ENCODE measurements at places on chromosomes 6 and 20.
A peak's percentile ranks its signal among the peaks of the same experiment; 100 is the strongest.

GRCh38 chr6:28940294-28940857 lies 16.6 kb upstream of the TRIM27 start:
- no peak for DNase-seq

GRCh38 chr20:58669287-58670006 lies 18.4 kb downstream of the STX16 start:
- no peak for DNase-seq

GRCh38 chr6:39929039-39929732 lies 5.1 kb downstream of the MOCS1 start:
- no peak for DNase-seq

- DNase-seq: no peak
Measured at GRCh38 chr20:64065062-64065973, 2.3 kb downstream of the TCEA2 start.

DNA sequence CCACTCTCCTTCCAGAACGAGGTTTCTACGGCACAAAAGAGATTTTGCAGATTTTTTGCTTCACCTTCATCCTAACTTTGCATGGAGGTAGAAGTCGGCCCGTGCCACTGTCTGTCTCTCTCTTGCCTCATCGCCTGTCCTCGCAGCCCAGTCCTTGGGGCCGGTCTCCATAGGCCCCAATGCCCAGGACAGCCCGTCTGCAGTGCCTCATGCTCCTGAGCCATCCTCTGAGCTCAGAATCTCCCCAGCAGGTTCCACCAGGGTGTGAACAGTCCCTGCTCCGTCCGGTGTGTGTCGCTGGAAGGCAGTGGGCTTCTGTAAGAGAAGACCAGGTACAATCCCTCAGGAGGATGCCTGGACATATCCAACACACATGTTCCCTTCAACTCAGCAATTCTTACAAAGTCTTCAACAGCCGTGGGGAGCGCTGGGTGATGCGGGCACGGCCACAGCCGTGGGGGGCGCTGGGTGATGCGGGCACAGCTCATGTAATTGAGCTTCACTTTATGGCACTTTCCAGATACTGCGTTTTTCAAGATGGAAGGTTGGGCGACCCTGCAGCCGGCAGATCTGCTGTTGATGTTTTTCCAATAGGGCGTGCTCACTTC lies 231.9 kb downstream of the DLL1 start:
- no peak for DNase-seq

GRCh38 chr6:28758046-28758817 lies 165.6 kb downstream of the TRIM27 start:
- peak; percentile 31 for DNase-seq

- peak; percentile 1 for DNase-seq
Measured at GRCh38 chr6:90860822-90861601, 274.1 kb upstream of the MAP3K7 start.

DNA sequence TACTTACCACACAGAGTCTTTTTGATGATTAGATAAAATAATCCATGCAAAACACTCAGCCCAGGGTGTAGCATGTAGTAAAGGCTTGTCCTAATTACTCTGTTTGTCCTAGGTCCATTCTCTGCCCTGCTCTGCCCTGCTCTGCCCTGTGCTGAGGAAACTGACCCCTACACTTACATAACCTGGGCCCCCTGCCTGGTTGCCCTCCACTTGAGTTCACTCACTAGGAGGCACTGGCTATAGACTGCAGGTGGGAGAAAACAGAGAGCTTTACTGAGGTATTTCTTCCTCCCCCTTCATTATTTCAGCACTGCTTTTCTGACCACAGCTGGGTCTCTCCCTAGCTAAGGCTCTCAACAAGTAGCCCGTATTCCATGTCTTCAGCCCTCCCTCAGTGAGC lies 70.9 kb upstream of the TBX18 start:
- no peak for DNase-seq

GRCh38 chr6:42787063-42787472 lies 5.2 kb downstream of the BICRAL start:
- DNase-seq: no peak

GRCh38 chr20:63653041-63653973 lies at the start of gene STMN3:
Gene STMN3, minus strand, starts transcription at chr20:63653424. Its CDS starts 79 bp downstream, at chr20:63653345.
- peak; percentile 92 for DNase-seq

GRCh38 chr6:75747152-75747992 lies 1.7 kb upstream of the MYO6 start:
- DNase-seq: no peak

DNA sequence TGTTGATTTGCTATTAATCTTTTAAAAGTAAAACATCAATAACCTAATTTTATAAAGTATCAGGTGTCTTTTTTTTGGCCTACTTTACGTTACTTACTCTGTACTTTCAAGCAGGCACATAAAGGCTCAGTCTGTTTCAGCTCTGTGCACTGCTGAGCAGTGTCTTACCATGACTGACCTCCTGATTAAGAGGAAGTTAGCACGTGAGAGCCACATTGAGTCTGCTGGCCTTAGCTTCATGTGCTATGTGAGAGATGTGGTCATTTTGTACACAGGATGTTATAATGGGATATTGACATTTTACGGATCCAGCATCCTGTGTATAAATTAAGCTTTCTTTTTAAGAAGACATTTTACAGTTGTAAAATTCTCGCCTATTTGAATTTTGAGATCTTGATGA lies 31.9 kb downstream of the ARID1B start:
- DNase-seq: peak; percentile 46

DNA sequence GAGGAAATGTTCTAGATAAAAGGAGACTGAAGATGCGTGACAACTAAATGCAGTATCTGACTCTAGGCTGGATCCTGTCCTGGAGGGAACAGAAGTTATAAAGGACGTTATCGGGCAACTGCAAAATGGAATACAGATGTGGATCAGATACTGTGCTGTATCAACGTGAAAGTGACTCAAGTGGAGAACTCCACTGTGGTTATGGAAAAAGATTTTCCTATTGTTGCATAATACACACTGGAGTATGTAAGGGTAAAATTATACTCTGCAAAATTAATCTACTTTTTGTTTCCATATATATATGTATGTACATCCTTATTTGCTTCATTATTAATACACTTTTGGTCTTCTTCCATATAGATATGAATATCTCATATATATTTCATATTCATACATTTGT lies 654.0 kb downstream of the QKI start:
- no peak for DNase-seq

GRCh38 chr6:26412228-26412627 lies 10.2 kb downstream of the BTN3A1 start:
- DNase-seq: no peak

GRCh38 chr6:82681119-82681714 lies 317.6 kb downstream of the TPBG start:
- no peak for DNase-seq

DNA sequence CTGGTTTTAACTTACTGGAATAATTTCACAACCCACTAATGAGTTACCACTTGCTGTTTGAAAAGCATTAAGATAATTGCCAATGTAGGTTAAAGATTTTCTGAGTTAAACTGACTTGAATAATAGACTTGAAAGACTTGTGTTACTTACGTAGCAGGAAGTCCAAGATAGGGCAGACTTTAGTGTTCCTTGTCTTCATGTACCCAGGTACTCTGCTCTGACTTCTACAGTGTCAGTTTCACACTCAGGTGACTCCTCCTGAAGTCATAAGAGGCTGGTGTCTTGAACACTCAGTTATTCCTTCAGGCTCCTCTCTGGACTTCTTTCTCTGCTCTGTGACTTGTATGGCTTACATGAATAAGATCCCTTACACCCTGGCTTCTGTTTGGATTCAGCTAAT lies 76.3 kb upstream of the SGK1 start:
- DNase-seq: no peak

DNA sequence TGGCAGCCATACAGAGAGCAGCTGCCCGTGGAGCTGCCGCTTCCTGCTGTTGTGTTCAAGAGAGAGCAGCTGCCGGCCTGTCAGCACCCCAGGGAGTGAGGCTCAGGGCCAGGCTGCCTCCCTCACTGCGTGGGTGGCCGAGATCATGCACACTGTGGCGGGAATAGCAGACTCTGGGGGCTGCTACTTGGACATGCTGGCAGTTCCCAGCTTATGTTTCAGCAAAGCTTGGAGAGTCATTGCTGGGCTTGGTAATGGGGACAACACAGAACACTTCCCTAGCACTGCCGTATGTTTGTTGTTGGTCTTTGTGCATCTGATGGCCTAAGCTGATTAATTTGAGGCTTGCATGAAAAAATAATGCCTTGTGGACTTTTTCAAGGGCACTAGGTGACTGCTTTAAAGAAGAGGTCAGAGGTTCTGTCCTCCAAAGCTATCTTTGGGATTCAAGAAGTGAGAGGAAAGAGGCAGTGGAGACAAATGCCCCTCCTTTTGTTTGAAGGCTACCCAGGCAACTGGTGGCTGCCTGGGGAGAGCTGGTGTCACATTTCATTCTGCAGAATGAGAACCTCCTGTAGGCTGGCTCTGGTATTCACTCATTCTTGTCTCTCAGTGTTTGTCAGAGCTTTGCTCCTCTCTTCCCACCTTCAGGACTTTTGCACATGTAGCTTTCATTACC lies 18.8 kb downstream of the MRAP2 start:
- peak; percentile 70 for DNase-seq

- DNase-seq: no peak
Measured at GRCh38 chr6:73727114-73727513, 31.1 kb downstream of the CD109 start.

GRCh38 chr6:65545920-65546319 lies 161.1 kb downstream of the EYS start:
- DNase-seq: no peak

DNA sequence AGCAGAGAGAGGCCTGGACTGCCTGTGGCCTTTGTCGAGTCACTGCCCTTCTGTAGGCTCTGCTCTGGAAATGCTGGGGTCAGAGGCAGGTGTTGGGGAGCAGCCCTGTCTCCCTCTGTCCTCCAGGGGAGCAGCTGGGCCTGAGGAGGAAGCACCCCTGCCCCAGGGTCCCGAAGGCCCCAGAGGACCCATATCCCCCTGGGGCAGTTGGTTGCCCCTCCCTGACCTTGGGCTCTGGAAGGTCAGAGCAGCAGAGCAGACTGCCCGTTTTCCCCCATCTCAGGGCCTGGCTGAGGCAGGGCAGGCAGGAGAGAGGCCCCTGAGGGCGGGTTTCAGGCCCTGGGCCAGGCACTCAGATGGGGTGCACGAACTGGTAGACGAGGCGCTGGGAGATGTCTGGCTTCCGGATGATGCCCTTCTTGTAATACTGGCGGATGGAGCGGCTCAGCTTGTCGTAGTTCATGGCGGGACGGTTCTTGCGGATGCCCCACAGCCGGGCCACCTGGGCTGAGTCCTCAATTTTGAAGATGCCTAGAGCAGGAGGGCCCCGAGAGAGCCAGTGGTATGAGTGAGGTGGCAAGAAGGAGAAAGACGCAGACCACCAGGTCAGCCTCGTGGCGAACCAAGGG lies 18.1 kb downstream of the SPDEF start:
- DNase-seq: no peak

DNA sequence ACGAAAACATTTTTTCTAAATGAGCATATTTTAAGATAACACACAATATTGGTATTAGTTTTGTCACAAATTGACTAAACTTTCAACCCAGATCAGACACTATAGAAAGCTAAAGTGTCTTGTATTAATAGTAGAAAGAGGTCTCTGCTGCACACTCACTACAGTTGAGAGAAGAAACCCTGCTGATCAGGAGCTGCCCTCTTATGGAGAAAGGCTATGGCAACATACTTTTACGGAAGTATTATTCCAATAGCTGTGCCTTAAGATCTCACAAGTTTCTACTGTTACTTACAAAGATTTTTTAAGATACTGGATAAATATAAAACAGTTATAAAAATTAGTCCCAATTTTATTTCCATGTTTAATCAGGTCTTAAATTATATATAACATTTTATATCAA lies 155.7 kb downstream of the RIMS1 start:
- no peak for DNase-seq

DNA sequence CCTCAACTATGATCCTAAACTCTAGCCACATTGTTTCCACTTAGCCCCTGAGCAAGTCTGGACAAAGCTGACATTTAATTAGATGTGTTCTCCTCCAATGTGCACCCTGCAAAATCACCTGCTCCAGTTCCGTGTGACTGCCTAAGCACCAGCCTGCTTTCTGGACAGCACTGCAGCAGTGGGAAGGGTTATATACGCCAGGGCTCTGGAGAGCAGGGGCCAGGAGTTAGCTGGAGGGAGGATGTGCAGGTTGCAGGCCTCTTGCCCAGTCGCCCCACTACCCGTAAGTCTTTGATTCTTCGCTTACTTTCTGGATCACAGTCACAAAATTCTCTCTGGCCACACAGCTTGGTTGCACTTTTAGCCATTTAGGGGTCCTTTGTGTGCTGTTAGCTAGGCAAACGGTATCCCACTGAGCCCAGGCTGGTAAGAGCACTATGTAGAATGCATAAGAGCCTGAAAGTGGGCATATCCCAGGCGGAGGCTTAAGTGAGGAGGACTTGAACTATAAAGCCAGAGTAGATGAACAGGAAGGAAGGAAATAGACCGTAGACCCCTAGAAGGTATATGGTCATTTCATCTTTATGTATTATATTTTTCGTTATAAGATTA lies 10.7 kb upstream of the PLEKHG1 start:
- no peak for DNase-seq

DNA sequence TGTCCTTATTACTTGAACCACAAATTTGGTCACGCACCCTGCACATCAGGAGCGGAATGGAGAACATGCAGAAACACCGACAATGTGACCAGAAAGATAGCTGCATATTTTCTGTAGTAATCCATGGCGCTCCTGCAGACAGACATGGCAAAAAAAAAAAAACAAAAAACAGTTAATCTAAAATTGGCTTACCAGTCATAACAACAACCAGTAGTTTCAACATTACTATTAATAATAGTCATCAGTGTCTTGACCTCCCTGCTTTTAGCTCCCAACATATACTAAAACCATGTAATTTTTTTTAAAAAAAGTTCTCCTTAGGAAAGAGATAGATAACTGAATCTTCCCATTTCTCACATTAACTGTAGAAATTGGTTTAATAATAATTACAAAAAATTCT lies 6.8 kb downstream of the CGA start:
- DNase-seq: no peak

DNA sequence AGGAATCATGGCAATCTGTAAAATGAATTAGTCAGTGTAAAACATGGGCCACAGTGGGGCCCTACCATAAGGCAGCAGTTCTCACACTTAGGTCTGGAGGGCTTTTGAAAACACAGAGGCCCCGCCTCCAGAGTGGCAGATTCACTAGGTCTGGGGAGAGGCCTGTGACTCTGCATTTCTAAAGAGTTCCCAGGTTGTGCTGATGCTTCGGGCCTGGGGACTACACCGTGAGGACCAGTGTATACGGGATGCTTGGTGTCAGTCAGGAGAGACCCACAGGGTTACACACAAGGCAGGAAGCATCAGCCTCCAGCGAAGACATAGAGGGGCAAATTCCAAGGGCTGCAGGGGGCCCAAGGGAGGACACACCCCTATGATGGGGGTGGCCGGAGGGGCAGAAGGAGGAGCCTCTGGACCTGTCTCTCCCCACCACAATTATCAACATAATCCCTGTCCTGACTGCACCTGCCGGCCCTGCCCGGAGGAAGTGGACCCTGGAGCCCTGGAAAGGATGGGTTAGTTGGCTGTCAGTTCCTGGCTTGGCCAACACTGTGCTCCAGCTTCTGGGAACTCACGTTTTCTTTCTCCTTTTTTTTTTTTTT lies 46.7 kb downstream of the FGD2 start:
- DNase-seq: no peak

GRCh38 chr6:10429638-10430427 lies 15.0 kb upstream of the TFAP2A start:
- DNase-seq: peak; percentile 66

All from fibroblast of pulmonary artery (primary cell).